Cardiac fibroblast (primary cell): ENCODE measurements at places on chromosomes 6 and 20.

DNA sequence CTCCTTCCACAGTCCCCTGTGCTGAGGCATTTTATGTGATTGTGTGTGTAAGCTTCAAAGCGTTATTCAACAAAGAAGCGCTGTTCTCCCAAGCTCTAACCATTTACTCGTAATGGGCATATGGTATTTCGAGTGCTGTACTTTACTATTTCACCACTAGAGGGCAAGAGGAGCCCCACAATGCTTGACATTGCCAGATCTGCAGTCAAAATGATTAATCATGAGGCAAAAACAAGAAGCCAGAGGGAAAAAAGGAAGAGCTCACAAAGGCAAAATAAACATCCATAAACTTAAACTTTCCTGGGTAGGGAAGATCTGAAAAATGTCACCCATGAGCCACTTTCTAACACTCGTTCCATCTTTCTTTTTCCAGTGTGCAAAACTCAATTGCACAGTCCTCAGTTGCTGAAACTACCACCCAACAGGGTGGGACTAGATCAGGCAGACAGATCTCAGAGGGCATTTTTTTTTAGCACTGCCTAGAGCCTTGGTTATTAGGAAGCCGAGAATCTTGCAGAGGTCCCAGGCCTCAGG lies 215.0 kb upstream of the PLCB4 start:
- peak; percentile 90 for DNase-seq

DNA sequence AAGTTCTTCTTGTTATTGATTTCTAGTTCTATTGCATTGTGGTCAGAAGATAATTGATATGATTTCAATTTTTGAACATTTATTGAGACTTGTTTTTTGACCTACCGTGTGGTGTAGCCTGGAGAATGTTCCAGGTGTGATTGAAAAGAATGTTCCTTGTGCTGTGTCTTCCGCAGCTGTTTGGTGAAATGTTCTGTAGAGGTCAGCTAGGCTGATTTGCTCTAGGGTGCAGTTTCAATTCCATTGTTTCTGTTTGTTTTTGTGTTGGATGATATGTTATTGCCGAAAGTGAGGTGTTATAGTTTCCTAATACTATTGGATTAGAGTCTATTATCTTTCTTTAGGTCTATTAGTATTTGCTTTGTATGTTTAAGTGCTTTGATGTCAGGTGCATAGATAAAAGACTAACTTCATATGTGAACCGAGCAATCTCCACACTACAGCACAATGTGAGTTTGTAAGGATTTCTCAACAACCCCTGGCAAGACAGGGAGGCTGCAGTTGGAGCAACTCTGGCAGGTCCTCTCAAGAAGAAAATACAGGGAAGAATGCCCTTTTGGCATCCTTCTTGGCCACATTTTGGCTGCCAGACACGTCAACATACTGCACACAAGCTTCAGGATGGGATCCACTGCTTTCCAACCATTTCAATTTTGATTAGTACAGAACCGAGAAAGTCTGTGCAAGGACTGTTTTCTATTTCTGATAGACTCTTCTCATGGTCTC lies 320.7 kb downstream of the RNF144B start:
- DNase-seq, result no peak

DNA sequence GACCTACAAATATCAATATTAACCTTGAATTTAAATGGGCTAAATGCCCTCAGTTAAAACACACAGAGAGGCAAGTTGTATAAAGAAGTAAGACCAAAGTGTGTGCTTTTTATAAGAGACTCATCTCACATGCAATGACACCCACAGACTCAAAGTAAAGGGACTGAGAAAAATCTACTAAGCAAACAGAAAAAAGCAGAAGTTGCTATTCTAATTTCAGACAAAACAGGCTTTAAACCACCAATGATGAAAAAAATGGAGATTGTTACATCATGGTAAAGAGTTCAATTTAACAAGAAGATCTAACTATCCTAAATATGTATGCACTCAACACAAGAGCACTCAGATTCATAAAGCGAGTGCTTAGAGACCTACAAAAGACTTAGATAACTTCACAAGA lies 741.9 kb upstream of the MARCKS start:
- DNase-seq, result no peak

DNA sequence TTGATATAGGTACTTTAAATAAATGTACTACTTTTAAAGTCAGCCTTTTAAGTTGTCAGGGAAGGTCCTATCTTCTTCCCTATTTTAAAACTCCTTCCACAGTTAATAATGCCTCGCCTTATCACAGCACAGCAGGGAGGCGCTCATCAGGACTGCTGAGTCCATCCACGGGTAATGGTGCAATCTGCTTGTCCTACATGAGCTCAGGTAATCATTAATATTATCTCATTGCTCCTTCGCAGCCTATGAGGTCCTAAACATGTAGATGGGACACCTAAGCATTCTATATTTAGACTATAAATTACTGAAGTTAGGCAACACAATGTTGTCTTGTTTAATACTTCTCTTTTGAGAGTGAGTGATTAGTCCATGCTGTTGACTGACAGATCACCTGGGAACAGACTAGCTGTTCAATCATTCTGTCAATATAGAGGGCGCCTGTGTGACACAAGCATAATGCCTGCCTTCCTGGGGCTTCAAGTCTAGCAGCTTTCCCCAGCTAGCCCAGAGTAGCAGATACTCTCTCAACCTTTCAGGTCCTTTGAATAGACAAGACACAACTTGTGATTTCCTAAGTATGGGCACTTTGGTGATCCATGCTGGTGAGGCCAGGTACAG lies 91.0 kb downstream of the FYN start:
- no peak for DNase-seq

DNA sequence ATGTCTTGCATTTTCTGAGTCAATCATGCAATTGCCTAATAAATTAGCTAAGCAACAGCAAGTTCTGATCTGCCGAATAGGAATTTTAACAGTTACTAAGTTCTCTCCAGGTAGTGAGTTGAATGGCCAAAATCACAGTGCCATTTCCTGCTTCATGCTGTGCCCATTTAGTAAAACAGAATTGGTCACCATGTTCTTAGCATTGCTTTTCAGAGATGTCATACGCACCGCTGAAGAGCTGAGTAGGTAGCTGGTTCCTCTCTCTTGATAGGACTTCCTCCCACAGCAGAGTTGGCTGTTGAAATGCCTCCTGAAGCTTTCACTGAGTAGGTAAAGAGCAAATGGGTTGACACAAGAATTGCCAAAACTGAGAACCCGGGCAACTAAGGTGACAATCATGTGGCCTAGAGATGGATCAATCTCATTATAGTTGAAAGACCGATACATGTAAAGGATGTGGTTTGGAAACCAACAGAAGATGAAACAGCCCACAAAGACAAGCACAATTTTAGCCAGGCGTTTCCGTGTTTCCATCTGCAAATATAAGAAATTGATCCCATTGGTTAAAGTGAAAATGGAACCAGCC lies 57.1 kb upstream of the GJE1 start:
- DNase-seq, result no peak

GRCh38 chr20:22403022-22403631 lies 181.2 kb downstream of the FOXA2 start:
- no peak for DNase-seq

DNA sequence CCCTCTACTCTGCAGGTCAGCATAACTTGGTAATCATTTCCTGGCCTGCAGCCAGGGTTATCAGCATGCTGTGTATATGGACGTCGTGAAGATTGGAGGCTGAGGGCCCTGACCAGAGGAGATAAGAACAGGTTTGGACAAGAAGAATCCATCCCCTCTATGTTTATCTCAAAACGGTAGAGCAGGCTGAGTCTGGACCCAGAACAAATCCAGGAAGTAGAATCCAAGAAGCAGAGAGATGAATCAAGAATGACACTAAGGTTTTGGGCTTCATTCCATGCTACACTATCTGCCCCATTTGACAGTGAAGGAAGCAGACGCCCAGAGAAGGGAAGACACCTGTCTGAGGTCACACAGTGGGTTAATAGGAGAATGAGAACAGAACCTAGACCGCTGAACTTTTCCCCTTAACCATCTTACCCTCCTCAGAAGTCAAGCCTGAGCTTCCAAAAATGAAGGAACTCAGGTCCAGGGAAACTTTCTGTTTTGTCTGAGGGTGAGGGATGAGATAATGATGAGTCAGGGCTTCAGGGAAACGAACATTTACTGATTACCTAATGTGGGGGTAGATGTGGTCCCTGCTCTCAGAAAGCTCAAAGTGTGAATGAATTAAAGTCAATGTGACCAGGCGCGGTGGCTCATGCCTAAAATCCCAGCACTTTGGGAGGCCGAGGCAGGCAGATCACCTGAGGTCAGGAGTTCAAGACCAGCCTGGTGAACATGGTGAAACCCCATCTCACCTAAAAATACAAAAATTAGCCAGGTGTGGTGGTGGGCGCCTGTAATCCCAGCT lies 9.4 kb upstream of the COMMD7 start:
- peak; percentile 54 for DNase-seq

DNA sequence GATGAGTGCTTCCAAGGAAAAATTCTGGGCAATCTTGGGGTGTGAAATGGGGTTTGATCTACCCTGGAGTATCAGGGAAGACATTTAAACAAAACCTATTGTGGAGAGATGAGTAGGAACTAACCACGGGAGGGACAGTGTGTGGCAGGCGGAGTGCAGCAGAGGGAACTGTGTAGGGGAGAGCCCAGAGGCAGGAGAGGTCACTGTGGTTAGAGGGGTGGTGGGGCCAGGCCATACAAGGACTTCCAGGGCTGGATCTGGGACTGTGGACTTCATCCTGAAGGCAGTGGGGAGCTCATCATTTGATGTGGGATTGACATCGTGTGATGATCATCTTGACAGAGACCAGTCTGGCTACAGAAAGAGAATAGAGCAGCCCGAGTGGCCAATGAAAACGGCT lies 89.0 kb downstream of the TOX2 start:
- no peak for DNase-seq

DNA sequence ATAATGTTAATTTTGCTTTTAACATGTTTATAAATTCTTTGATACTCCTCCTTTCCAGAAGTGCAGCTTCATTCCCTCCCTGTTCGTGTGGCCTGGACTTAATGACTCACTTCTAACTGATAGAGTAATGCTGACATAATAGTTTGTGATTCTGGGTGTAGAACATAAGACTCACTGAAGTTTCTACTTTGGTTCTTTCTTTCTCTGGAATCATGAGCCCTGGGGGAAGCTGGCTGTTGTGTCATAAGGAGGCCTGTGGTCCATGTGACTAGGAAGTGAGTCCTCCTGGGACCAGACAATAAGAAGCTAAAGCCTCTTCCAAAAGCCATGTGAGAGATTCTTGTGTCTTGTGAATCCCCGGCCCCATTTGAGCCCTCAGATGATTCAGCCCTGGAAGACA lies 30.5 kb upstream of the HLA-G start:
- DNase-seq, result peak; percentile 76

GRCh38 chr6:131129689-131130553 lies 5.3 kb upstream of the AKAP7 start:
- peak; percentile 19 for DNase-seq

DNA sequence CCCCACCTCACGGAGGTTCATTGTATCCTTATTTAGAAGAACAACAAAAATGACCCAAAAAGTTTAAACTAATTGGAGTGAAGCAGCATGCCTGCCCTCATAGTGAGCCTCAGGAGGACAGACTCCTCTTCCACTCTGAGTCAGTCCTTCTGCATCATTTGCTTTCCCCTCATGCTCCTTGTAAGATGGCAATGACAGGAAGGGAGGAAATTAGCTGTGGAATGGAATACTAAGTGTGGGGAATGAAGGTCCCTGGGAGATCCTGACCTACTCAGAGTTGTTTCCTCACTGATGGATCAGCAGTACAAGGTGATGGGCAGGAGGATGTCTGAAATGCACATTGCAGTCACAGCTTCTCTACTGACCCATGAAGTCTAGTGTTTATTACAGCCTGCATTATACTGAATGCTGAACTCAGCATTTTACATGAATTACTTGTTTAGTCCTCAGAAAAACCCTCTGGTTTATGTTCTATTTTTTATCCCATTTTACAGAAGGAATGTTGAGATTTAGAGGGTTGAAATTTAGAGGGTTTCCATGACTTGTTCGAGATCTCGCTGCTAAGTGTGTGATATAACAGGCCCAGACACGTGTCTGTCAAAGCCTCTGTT lies 212.0 kb upstream of the PCSK2 start:
- DNase-seq, result no peak

DNA sequence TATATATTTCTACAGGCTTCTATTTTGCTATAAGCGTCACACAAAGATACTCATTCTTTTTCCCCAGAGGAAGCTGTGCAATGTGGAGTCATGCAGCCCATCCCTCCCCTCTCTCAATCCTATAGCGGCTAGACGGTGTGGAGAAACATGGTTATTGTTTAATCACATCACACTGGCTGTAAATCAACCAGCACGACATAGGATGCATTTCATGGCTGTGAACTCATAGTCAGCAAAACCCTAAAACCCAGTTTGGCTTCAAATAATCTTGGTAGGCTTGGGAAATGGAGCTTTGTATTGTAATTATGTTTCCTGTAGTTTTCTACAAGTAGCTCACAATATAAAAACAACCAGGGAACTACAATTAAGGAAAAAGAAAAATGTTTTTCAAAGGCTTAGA lies 16.8 kb downstream of the FOXC1 start:
- no peak for DNase-seq

- peak; percentile 67 for DNase-seq
These were observed 13.8 kb upstream of the GTF3C6 start for GRCh38 chr6:110944681-110945151.

GRCh38 chr6:140825731-140826130 lies 1307.0 kb upstream of the GJE1 start:
- DNase-seq, result no peak

DNA sequence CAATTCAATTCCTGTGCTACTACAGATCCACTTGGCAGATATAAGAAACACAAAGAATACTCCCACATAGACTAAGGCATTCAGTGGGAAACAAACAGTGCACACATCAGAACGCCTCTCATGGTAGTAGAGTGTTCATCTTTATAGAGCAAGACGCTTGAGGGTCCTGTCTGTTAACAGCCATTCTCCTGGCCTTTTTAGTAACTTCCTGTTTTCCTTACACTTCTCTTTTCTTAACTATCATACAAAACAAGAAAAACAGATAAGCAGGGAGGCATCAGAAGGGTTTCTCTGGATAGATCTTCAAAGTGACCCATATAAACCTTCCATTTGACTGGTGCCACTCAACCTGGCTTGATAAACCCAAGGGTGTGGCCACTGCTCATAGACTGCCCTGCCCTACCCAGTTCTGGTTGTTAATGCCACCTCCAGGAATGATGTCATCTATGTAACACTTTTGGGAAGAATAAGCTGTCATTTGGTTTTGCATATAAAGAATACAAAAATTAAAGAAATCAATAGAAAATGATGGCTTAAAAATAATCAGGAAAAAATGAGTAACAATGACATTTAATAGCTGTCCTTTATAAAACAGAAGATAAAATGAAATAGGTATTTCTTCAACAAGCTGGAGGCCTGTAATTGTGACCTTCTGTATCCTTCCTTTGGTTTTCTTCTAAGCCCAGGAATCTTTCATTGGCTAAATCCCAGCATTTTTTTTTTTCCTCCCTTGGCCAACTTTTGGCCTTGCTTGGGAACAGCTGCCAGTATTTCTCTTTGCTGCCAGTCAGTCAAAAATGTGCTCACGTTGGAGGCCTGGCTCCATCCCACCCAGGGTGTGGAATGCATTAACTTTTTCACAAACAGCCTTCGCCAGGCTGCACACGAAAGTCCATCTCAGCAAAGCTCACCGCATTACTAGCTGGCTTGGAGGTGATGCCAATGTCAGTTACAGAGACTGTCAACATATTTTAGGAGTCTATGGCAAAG lies 103.5 kb downstream of the GJA10 start:
- peak; percentile 57 for DNase-seq

- no peak for DNase-seq
These were observed 86.1 kb downstream of the FOXC1 start for GRCh38 chr6:1695546-1696462.

GRCh38 chr6:7901056-7901455 lies 9.5 kb downstream of the TXNDC5 start:
- no peak for DNase-seq

GRCh38 chr6:112268654-112269053 lies 14.3 kb upstream of the LAMA4 start:
- no peak for DNase-seq
